ENCODE measurements at places on chromosomes 4 and X.

GRCh38 chrX:143306991-143307937 is 210.0 kb downstream of the SPANXN3 start:
- DNase-seq: no peak

GRCh38 chr4:72701987-72702819 is 133.2 kb upstream of the ADAMTS3 start:
- DNase-seq: no peak

DNA sequence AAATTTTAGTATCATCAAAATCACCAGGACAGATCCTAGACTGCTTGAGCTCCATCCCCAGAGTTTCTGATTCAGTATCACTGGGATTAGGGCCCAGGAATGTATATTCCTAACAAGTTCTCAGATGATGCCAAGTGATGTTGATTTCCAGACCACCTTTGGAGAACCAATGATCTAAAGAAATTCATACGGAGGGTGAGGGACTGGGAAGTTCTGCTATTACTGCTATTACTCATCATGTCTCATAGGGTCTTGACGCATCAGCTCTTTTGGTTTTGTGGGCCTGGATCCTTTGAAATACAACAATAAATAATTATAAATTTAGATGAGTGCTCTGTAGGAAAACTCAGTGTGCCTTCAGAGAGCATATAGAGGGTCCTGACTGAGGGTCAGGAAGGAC is 59.8 kb upstream of the LGI2 start:
- no peak for DNase-seq

DNA sequence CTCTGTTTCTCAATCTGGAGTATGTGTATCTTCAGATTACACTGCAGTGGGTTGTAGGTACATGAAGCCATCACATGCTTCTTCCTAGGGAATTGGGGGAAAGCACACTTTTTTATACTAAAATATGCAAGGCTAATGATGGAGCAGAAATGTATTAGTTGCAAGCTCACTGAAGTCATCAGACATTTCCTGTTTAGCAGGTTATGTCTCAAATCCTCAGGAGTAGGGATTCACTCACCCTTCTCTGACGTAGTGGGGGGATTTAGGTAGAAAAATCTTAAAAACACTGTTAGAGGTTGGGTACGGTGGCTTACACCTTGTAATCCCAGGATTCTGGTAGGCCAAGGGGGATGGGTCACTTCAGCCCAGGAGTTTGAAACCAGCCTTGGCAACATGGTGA is 128.4 kb upstream of the GPC4 start:
- DNase-seq: no peak

GRCh38 chrX:145563159-145563558 is 254.5 kb upstream of the SLITRK2 start:
- no peak for DNase-seq

GRCh38 chr4:94913316-94913715 is 155.6 kb downstream of the BMPR1B start:
- DNase-seq: no peak

DNA sequence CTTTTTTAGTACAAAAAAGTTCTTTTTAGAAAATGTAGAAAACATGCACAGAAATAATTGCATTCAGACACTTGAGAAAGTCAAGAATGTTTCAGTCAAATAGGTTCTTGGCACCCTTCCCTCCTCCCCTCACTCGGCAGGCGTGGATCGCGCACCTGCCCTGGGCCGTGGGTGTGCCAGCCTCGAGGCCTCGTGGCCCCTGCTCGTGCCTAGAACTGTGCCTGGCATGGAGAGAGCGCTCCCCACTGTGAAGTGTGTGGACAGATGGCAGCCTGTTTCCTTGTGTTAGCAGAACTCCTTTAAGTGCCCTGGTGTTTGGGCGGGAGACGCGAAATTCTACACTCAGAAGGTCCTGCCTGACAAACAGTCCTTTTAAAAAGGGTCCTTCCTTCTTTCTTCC is 14.7 kb downstream of the RGS12 start:
- no peak for DNase-seq

- no peak for DNase-seq
Measured at GRCh38 chrX:63739885-63740284, 45.1 kb downstream of the ARHGEF9 start.

DNA sequence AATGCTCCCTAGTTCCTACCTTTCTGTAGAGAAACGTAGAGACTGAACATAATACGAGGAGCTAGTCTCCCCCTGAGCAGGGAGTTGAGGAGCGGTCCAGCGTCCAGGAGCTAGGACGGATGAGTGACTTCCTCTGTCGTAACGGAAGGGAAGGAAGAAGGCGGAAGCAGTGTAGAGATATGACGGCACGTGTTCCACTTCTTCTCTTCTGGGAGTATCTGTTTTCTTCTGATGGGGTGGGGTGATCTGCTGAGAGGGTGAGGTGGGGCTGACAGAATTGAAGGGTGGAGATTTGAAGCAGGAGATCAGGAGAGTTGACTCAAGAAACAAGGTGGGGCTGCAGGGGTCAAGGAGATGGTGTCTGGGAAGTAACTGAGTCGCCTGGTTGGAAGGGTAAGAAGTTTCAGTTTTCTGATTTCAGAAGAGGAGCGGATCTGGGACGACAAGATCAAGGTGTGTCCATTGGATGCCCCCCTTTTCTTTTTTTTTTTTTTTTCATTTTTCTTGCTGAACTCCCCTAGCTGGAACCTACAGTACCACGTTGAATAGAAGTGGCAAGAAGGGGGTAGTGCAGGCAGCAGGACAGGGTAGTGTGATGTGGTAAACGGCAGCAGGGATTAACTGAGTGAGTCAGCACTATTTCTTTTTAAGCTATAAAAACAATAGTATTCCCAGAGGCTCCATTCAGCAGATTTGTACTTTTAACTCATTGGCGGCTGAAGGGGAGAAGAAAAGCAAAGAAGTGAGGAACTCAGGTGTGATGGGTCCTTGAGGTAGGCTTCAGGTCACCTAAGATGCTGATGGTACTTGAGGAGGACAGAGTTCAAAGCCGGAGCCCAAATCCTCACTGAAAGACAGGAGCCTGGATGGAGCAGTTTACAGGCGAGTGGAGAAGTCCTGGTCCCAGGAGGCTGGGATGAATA is 50.8 kb upstream of the SETD7 start:
- no peak for DNase-seq

- no peak for DNase-seq
Measured at GRCh38 chrX:40007756-40008705, 89.7 kb downstream of the BCOR start.

- DNase-seq: no peak
Measured at GRCh38 chr4:121669163-121669550, 27.6 kb downstream of the ANXA5 start.

- DNase-seq: no peak
Measured at GRCh38 chrX:43718546-43718945, 62.4 kb downstream of the MAOA start.

GRCh38 chr4:158333820-158334219 is 123.5 kb downstream of the TMEM144 start:
- no peak for DNase-seq

DNA sequence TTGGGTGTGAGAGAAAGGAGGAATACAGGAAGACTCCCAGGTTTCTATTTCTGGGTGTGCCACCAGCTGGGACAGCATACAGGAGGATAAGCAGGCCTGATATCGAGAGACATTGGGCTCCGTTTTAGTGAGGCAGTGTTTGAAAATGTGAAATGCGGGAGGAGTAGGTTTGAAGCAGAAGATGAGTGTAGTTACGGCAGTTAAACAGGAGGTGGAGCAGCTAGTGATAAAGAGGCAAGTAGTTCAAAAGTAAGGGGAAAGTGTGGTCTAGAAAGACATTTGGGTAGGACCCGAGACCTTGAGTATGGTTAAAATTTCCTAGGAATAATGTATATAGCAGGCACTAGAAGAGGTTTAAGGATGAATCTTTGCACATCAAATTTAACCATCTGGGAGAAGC is 42.4 kb downstream of the DCUN1D4 start:
- DNase-seq: no peak

DNA sequence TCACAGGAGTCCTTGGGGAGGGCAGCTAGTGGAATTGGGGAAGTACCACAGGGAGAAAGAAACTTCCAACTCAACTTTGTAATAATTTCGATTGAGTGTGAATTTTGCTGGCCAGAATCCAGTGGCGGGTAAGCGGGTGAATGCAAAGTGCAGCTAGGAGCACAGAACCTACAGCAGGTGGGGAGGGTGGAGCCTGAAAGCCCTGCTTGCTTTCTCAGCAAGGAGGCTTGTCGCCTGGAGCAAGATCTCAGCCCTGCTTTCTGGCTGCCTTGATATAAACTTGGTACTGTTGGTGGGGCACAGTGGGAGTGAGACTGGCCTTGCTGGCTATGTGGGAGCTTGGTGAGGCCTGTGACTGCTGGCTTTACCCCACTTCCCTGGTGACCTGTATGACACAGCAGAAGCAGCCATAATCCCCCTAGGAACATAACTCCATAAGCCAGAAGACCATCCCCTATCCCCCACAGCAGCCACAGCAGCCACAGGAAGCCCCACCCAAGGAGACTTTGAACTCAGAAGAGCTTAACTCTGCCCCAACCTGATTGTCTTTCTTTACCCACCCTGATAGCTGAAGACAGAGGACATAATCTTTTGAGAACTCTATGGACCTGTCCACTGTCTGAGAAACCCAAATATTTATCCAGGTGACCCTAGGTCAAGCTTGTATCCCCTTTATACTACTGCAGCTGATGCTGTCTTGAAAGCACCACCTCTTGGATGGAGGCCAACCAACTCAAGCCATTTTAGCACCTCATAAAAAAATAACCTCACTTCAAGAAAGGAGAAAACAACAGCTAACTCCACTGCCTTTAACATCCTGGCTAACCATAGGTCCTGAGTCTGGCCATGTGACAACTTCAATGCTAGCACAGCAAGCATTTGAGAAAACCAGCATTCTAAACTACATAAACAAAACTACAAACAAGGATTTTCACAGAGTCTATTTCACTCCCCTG is 87.2 kb upstream of the PDE5A start:
- no peak for DNase-seq

DNA sequence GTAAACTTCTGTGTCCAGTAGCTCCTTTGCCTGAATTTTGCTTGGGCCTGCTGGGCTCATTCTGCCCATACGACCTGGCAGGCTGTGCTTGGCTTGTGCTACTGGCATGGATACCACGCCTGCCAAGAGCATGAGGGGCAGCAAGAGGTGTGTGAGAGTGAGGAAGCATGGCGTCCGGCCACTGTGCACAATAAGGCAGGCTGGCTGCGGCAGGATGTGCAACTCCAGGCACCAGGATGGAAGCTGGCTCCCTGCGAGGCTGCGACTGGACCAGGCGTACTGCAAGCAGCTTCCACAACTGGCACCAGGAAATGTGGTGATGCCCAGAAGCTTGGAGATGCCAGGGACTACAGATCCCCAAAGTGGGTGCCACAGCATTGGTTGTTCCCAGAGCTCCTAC is 709.3 kb downstream of the PCDH18 start:
- DNase-seq: no peak

- no peak for DNase-seq
Measured at GRCh38 chr4:179750374-179750773, 2308.1 kb upstream of the AGA start.

DNA sequence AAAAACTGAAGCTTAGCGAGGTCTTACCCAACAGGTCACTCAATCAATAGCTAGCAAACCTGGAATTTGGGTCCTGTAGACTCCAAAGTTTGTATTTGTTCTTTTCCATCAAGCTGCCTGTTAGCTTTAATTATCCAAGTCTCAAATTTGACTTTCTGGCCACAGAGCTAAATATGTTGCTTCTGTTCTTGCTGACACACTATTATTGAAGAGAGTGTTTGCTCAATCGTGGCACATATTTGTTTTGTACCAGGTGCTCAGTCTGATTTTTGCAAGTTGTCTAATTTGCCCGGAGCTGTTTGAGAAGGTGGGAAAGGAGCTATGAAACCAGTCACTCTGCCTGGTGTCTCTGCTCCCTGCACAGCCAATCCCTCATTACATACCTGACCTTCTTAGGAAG is 41.7 kb upstream of the FRMD7 start:
- no peak for DNase-seq

- no peak for DNase-seq
Measured at GRCh38 chr4:57333684-57334083, 223.5 kb upstream of the IGFBP7 start.

DNA sequence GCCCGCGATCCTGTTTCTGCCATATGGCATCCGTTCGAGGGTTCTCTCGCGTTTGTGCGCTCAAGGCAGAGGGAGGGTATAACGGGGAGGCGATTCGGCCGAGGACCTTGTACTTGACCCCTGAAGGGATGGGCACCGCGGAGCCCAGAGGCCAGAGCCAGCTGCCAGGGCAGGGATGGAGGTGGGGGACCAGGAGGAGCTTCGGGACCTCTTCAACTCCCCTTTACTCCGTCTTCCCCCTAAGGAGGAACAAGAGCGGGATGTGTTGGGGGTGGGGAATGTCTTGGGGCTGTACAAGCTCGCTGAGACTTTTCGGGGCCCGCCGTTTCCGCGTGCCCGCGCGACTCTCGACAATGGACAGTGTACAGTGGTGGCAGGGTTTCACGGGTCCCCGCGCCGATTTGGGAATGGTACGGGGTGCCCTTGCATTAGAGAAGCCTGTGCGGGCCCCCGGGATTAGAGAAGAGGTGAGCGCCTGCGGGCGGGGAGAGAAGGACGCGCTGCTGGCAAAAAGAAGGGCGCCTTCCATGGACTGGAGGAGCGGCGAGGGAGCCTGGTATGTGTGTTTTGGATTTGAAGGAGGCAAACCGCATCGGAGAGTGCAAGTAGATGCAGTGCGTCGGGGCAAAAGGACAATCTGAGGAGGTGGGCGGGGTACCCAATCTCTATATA is 760 bp downstream of the UGT8 start:
- no peak for DNase-seq

GRCh38 chr4:73408181-73408867 is 4.2 kb downstream of the ALB start:
- no peak for DNase-seq

DNA sequence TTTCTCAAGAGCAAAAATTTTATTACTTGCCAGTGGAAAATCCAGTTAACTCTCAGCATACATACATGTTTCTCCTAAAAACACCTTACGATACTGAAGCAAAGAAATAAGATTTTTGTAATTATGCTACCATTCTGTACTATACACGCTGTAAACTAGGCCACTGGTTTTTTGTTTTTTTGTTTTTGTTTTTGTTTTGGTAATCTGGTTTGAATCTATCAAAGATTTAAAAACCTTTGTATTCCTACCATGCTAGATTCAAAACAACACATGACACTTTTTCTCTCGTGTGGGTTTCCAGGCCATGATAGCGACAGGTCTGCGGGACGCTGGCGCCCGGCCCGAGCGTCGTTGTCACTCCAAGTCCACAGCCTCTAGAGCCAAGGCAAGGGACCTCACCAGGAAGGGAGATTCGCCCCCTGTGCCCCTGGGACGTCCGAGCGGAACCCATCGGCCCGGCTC is 723 bp downstream of the TMEM192 start:
- no peak for DNase-seq

DNA sequence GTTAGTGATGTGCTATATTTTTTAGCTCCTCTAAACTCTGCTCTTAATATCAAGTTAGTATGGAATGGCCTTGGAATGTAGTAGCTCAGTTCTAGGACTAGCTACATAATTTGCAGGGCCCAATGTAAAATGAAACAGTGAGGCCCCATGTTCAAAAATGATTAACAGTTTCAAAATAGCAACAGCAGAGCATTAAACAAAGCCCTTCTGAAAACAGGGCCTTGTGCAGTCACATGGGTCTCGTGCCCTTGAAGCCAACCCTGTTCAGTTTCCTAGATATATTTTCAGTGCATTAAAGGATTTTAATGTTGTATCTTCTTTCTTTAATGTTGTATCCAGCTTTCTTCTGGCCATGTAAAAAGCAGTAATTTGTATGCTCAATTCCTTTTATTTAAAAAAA is 82.1 kb downstream of the TASL start:
- no peak for DNase-seq

GRCh38 chr4:2047031-2047660 is 12.0 kb upstream of the NAT8L start:
- no peak for DNase-seq
